Activated T-cell treated with anti-CD3 and anti-CD28 coated beads for 1 hour (primary cell): ENCODE measurements at places on chromosomes 7 and 10.

DNA sequence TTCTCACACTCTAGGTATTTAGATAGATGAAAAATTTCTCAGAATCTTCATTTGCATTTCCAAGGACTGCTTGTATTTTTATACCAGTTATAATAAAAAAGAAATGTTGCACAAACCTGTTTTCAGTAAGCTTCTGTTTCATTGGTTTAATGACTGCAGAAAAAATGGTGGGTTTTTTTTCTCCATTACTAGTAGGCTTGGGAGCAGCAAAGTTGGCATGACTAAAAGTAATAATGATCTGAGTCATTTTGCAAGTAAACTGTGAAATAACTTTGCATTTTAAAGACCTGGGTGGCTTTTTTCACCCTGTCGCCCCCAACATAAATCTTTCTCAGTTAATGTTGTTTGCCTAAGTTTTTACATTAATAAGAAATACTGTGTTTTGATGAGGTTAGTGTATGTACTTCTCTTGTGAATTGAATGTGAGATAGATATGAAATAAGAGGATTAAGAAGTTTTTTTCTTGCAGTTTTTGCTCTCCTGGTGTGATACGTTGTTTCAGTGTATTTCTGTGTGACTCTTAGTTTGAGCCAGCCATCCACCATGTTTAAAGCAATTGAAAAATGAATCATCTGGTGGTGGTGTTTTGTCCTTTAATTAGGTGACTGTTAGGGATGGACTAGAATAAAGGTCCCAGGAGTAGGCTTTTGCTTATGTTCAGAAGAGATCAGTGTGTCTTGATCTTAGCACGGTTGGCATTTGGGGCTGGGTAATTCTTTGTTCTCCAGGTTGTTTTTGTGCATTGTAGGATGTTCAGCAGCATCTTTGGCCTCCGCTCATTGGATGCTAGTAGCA lies 1.8 kb downstream of the GNAI1 start:
- no peak for DNase-seq

DNA sequence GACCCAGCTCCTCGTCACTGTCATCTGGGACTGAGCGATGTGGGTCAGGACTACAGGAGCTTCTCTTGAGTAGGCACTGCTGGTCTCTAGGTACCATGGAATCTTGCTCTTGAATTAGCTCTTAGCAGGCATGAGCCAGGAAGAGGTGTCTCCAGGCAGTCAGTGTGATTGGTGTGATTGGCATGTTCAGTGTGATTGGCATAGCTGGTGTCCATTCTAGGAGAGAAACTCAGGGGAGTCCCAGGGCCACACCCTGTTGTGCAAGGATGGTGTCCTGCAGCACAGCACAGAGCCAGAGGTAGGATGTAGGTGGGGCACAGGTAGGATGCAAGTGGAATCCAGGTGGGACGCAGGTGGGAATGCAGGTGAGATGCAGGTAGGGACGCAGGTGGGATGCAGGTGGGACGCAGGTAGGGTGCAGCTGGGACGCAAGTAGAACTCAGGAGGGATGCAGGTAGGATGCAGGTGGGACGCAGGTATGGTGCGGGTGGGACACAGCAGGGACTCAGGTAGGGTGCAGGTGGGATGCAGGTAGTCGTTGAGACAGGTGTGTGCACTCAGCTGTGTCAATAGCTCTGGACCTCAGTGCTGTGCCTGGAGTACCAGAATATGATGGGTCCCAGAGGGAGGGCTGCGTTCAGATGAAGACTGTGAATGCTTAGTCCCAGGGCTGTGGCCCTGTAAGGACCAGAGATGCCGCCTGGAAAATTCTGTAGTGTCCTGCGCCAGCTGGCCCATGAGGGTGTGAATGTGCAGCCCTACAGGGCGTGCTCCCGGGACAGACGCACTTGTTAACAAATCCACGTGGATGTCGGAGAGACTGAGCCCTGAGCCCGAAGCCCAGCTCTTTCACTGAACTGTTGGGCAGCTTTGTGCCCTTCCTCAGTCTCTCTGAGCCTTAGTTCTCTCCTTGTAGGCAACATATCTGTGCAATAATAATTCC lies 248.2 kb upstream of the PITRM1 start:
- DNase-seq: no peak

- DNase-seq: no peak
Measured at GRCh38 chr10:114391599-114391998, 12.7 kb downstream of the AFAP1L2 start.

- DNase-seq: no peak
Measured at GRCh38 chr10:58175990-58176900, 91.4 kb downstream of the IPMK start.

GRCh38 chr10:34938399-34938670 lies 123.2 kb upstream of the PARD3 start:
- no peak for DNase-seq

- no peak for DNase-seq
Measured at GRCh38 chr10:88082806-88083596, 219.6 kb downstream of the PTEN start.

DNA sequence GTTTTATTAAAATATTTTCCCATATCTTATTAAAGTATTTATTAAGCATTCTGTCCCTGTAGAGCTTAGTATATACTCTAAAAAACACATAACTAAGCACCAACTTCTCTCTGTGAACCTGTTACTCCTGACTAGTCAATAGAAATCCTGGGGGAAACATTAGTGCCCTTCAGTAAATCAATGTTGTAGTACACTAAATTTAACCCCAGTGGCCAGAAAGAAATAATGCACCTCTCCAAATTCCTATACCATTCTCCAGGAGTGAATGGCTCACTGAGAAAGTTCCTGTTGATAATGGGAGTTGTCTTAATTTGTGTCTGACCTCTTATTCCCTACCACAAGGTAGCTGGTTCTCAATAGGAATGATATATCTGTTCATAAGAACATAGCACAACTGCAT lies 188.2 kb downstream of the SEMA3D start:
- DNase-seq: no peak

DNA sequence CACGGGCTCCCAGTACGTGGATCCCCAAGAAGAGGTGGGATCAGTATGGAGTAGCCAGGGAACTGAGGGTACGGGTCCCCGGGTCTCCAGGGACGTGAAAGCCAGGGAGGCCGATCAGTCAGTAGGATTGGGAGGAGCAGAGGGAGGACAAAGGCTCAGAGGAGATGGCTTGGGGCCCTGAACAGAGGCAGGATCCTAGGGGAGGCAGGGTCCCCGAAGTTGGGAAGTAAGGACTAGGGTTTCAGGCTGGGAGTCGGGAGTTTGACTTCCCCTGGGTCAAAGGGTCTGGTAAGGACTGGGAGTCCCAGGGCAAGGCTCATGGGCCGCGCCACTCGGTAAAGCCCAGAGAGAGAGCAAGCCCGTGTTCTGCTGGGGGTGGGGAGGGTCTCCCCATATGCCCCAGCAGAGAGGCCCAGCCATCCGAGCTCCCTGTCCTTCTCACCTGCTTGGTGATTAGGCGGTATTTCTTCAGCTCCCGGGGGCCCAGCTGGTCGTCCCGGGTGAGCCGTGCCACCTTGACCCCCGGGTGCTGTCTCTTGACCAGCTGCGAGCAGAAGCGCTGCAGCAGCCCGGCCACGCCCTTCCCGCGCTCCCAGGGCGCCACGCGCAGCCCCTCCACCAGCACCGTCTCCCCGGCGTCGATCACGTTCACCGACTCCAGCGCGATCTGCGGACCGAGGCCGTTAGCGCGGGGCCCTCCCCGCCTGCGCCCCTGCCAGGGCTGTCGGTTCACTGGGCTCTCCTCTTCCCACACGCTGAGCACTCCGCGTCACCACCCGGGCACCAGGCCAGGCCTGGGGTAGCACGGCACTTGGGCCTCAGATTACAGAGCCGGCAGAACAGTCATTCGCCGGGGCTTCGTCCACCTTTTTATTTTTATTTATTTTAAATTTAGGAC lies 7.0 kb downstream of the NAT16 start:
- DNase-seq: no peak

- DNase-seq: no peak
Measured at GRCh38 chr7:155257482-155258225, 40.0 kb upstream of the INSIG1 start.

- DNase-seq: no peak
Measured at GRCh38 chr7:38893061-38893460, 15.9 kb downstream of the VPS41 start.

DNA sequence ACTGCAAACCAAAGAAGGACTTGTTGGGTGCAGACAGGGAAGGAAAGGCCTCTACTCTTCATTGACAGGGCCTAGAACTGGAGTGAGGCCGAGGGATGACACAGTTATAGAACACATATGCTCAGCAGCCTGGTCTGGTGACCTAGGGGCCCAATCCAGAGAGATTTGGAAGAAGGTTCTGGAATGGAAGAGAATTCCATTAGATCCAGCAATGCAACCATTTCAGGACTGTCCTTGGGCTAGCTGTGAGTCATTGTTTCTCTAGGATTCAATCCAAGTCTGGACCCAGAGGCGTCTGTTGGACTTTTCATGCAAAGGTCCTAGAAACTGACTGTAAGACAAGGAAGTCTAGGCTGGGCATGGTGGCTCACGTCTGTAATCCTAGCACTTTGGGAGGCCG lies 59.2 kb downstream of the WIPF3 start:
- DNase-seq: no peak

DNA sequence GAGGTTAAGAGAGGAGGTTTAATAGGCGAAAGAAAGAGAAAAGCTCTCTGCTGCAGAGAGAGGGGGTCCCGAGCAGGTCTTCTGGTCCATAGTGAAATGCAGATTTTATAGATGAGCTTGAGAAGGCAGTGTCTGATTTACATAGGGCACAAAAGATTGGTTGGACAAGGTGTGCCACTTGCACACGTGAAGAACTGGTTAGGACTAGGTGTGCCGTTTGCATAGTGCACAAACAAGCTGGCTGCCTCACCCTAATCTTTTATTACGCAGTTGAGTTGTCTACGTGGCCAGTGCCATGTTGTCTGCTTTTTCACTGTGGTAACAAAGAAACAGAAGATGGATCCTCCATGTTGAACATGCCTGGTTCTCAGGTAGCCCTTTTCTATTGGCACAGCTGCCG lies 82.6 kb downstream of the AMPH start:
- no peak for DNase-seq

DNA sequence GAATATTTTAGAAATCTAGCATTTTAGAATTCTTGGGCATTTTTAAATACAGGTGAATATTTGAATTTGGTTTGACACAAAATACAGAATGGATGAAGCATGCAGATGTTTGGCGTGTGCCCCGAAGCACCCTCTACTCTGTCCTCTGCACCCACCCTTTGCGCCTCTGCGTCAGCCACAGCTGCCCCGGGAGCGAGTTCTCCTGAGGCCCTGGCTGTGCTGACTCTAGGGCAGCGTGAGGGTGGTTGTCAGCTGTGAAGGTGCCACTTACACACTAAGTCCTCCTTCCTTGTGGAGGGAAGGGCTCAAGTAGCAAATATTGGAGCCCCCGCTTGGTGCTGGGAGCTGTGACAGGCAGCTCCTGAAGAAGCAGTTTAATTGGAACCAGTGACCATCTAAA lies 48.4 kb downstream of the DAGLB start:
- DNase-seq: no peak

DNA sequence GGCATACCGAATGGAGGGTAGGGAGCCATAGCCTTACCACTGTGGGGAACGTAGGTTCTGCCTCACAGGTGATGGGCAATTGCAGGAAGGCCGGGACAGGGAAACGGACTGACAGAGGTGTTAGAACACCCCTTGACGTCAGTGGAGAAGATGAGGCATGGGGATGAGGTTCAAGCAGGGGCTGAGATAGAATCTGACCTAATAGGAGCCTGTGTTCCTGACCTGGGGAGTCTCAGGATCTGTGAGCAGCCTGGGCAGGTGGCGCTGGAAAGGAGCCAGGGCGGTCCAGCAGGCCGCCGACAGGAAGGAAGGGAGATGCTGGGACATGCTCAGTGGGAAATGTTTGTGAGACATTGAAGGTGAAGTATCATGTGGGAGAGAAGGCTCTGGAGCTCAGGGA lies 109.4 kb downstream of the WDFY4 start:
- no peak for DNase-seq

DNA sequence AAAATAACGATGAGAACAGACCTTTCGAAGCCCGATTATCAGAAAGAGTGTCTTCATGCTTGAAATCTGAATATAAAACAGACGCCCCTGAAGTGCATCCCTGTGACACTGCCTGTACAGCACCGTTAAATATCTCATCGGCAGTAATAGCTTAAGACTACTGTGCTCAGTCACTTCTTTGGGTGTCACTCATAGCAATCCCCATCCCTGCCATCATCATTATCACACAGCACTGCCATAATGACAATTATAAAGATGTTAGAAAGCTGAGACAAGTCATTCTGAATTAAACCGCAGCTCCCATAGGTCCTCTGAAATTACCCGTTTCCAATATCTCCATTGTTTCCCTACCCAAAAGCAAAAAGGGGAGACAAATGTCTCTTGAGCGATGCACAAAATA lies 567.7 kb upstream of the C7orf33 start:
- no peak for DNase-seq

DNA sequence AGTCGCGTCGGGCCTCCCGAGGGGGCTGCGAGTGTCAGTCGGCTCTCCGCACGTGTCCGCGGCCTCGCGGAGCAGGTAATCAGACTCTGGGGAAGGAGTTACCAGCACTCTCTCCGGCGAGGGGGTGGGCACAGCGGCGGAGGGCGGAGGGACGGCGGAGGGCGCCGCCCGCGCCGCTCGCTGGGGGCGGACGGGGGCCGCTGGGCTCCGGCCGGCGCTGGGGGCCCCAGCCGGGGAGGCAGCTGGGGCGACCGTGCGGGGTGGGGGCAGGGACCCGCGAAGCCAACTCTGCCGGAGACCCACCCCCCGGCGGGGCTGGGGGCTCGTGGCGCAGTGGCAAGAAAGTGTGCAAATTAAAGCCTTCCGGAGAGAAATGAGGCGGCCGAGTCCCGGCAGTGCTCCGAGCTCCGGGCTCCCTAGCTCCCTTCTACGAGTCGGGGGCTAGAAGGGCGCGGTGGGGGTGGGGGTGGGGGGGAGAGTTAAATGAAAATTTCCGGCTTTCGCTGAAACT lies at the start of gene CDK6:
CDK6 (minus strand) TSS at position 85 of the 511 bp plus-strand sequence. CDS start 3,250 bp downstream, outside the sequence.
- DNase-seq: peak; percentile 41

- no peak for DNase-seq
Measured at GRCh38 chr7:75740846-75741497, 2.2 kb upstream of the HIP1 start.

DNA sequence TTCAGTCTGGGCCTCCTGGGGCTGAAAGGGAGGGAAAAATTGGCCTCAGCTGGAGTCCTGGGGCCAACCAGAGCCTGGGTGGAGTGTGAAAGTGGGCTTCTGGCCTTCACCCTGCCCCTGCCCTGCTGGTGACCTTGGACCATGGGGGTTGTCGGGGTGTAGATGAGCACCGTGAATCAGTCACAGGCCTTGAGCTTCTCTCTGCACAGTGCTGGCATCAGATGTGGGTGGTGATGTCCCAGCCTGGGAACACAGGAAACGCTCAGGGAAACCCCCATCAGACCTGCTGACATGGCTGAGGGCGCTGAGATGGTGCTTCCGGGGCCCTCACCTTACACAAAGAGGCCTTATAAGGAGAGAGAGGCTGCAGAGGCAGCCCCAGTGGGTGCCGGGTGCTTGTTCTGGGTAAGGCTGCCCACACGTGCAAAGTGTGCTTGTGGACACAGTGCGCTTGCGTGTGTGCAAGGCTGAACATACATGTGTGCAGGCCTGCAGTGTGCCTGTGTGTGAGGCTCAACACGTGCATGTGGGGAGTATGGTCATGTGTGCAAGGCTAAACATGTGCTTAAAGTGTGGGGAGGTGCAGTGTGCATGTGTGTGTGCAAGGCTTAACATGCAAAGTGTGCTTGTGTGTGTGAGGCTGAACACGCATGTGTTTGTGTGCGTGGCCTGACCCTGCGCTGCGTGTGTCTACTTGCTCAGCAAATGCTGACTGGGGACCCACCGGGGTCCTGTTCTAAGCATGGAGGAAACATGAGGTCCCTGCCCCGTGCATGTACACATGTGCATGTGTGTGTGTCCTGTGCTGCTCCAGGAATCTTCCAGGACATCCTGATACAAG lies 6.5 kb downstream of the ARPC1B start:
- peak; percentile 77 for DNase-seq

- DNase-seq: no peak
Measured at GRCh38 chr7:25854608-25855497, 297.1 kb upstream of the NFE2L3 start.
